ENCODE measurements at places on chromosomes 4 and X.

GRCh38 chrX:53421125-53421524 is 1.3 kb downstream of the SMC1A start:
- no peak for DNase-seq

DNA sequence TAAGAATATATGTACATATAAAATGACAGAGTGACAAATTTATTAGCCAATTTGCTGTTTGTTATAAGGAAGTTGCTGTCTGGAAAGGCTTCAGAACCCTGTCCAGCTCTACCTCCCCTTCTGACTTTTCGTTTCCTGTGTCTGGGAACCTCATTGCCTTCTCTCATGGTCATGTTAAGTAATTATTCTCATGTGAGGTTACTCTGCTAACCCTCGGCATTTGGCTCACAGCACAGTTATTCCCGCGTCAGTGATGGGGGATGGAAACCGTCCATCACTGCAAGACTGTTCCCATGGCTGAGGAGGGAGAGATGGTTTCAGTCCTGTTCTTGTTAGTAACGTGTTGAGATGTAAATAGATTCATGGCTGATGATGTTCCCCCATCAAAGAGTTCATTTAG is 11.9 kb downstream of the EDNRA start:
- no peak for DNase-seq

DNA sequence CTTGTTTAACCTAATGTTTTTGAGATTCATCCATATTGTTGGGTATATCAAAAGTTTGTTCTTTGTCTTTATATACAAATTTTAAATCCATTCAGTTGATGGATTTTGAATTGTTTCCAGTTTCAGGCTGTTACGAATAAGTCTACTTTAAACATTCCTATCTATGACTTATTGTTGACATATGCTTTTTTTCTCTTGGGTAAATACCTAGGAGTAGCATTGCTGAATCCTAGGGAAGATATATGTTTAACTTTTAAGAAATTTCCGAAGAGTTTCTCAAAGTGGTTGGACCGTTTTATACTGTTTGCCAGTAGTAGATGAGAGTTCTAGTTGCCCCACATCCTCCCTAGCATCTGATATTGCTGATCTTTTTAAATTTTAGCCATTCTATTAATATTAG is 60.9 kb upstream of the IL13RA1 start:
- no peak for DNase-seq

- DNase-seq: no peak
These were observed 529.1 kb upstream of the INTU start for GRCh38 chr4:127103681-127104115.

DNA sequence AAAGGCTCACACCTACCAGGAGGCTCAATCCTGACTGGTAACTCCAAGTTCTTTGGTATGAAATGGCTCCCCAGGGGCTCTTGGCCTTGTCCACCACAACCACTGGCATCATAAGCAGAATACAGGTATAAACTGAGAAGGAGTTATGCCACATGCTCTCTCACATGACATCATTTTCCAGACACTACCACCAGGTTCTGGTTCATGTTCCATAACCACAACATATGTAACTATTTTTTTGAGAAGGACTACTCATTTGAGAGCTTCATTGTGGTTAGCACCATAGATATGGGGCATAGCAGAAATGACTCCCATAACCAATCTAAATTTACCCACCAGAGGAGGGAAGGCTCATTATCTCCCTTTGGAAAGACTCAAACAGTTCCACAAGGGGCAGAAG is 19.6 kb downstream of the PRDM5 start:
- DNase-seq: no peak
